Stimulated activated CD8-positive, alpha-beta memory T cell treated with anti-CD3 and anti-CD28 coated beads, Interleukin-7, amount 100 ng/mL, for 4 hours (primary cell): ENCODE measurements at places on chromosomes 6 and 20.

DNA sequence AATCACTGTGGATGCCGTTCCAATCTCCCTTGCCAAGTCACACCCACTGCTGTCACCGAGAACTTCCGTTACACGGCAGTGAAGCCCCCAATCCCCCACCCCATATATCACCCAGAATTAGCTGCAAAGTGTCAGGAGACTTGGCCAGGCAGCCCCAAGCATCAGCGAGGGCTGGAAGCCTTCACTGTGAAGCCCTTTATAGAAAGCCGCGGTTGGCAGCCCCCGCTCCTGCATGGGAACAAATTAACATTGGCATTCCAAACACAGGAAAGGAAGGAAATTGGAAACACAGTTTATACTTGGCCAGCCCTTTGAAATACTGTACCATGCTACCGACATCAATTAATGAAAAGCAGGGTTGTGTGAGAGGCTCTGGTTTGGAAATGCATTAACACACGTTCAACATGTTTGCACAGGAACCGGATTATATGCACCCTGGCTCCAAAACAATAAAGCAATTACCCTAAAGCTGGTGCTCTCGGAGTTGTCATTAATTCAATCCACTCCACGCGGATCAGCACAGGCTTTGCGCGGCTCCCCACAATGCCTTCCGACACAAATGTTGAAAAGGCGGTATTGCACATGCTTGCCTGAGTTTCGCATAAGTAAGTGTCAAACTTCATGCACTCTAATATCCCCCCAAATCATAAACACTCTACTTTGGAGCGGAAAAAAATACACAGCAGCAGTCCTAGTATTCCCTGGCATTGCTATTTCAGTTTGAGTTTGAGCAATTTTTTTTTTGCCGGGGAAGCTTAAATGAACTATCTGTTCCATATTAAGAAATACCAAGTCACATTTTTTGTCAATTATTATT is 7.1 kb downstream of the BMP7 start:
- DNase-seq, result no peak

DNA sequence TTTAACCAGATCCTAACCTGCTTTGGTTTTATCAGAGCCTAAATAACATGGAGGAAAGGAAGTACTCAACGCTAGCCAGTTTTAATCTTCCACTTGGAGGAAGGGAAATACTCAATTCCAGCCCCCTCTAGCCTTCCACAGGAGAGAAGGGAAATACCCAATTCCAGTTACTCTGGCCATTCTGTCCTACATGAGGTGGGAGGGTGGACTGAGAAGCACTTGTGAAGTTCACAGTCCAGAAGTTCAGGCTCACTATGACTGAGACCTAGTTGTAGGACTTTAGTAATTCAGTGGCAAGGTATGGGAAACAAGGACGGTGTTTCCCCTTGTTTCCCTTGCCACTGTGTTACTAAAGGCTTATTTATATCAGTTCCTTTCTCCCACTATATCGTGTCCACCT is 672.0 kb downstream of the RFPL4B start:
- no peak for DNase-seq

DNA sequence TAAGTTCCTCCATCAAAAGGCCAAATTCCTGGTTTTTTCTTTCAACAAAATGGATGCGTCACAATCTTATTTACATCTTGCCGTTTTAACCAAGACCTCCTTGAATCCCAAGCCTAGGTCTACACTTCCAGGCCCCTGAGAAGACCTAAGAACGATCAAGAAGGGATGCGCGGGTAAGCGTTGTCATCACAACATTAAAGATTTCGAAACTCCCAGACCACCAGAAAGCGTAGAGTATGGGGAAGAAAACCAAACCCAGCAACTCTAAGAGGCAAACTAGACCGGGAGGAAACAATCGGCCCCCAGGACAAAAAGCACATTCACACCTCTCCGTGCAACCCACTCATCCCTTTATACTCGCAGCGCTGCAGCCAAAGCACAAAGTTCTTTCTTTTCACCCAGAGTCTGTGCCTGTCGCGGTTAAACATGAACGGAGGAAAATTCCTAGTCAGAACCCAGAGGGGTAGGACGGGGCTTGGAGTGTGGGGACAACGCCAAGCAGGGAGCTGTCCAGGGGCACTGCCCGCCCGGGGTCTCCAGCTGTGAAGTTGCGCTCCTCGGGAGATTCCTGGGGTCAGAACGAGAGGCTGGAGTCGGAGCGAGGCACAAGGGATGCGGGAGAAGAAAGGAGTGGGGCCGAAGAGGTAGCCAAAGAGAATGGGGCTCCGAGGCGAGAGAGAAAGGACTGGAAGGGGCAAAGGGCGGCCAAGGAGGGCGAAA is 725 bp downstream of the OSER1 start:
- DNase-seq, result no peak

- DNase-seq, result no peak
These were observed 64.8 kb downstream of the HIVEP2 start for GRCh38 chr6:142880201-142880600.

DNA sequence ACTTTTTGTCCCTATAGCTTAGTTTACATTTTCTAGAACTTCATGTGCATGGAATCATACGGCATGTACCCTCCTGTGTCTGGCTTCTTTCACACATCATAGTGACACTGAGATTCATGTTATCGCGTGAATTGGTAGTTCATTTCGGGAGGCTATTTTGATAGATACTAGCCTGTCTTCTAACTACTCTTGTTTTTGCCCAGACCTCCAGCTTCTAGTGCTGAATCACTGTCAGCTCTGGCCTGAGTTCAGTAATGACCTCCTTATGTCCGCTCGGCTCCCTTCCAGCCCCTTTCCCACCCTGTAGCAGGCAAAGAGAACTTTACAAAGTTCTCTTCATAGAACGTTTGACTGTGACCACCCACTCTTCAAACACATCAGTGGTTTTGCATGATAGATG is 14.1 kb downstream of the MYBL2 start:
- DNase-seq, result no peak

DNA sequence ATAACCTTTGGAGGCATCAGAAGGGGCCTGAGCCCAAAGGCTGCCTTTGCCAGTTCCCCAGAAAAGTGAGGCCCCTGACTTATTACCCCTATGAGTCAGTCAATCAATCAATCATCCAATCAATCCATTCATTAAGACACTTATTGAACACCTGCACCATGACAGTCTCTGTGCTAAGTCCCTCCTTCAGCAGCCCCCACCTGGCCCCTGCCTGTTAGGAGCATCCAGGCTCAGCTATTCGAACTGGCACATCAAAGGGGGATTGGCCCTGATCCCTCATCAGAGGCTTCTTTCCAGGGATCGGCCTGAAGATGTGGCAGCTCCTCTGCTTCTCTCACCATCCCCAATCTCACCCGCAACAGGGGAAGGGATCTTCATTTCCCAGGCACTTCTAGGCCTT is 27.7 kb upstream of the VEGFA start:
- DNase-seq, result no peak

DNA sequence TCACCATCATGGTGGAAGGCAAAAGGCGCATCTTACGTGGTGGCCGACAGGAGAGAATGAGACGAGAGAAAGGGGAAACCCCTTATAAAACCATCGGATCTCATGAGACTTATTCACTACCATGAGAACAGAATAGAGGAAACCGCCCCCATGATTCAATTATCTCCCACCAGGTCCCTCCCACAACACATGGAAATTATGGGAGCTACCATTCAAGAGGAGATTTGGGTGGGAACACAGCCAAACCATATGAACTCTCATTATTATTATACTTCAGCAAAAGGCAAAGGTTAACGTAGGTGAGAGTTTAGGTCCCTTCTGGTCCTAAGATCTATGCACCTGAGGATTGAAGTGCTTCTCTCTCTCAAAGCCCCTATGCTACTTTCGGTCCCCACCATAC is 2.4 kb upstream of the PFDN4 start:
- DNase-seq, result no peak

GRCh38 chr6:152298055-152298647 is 339.0 kb downstream of the SYNE1 start:
- DNase-seq, result no peak
